ENCODE measurements at places on chromosomes 12 and 14. TPM values are rescaled to one million over a fixed set of nuclear protein-coding genes. Genes with fewer than 3 reads are reported as not detected.

DNA sequence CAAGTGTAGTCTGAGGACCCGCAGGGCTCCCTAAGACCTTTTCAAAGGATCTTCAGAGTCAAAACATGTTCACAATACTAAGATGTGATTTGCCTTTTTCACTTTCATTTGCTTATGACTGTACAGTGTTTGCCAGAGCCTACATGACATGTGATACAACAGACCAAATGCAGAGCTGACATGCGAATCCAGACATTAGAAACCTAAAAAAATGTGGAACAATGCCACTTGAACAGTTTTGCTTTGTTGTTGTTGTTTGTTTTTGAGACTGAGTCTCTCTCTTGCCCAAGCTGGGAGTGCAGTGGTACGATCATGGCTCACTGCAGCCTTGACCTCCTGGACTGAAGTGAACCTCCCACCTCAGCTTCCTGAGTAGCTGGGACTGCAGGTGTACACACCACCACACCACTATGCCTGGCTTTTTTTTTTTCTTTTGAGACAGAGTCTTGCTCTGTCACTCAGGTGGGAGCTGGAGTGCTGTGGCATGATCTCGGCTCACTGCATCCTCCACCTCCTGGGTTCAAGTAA, 5.3 kb upstream of the RAB35 start:
- no peak overlapping the region for H3K4me3 ChIP-seq
- H3K4me1 ChIP-seq = peaks cover 51% of the 10 kb centered on the region
- no peak for DNase-seq
- H3K27ac ChIP-seq = peak overlapping the region; percentile 82
- peaks cover 9% of the 10 kb centered on the region for H3K27me3 ChIP-seq

The ACRBP gene
- total RNA-seq = not detected

- H3K4me1 ChIP-seq = peaks cover 59% of the 10 kb centered on the region
- peaks cover 23% of the 10 kb centered on the region for H3K27me3 ChIP-seq
- H3K36me3 ChIP-seq = peaks cover 68% of the 10 kb centered on the region
- peak overlapping the region; percentile 51 for H3K27ac ChIP-seq
- DNase-seq = no peak
- no peak overlapping the region for H3K4me3 ChIP-seq
Observed at GRCh38 chr14:101055106-101055662, 151.7 kb upstream of the RTL1 start.

The JAG2 gene
- 0.33 TPM for total RNA-seq

The LHX5 gene
- not detected for total RNA-seq

DNA sequence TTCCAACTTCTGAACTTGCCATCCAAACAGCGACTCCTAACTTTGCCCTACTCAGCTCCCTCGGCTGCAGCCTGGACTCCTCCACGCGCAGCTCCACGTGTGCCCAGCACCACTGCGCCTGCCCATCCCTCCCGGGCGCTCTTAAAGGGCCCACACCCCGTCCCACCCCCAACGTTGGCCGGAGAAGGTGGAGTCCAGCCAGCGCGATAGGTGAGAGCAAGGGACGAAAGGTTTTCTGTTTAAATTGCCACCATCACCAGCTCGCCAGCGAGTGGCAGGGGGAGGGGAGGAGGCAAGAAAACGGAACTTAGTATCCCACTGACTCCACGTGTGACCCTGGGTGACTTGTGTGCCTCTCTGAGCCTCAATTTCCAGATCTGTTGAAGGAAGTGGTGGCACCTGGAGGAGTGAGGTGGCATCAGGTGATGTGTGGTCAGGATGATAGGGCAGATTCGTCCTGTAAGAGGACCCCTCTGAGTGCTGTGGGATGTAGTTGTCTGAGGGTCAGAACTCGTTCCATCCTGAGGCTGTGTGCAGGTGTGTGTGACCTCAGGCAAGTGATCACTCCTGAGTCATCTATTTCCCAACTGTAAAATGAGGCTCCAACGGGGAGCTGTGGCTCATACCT, 59.7 kb downstream of the TRPV4 start:
- no peak overlapping the region for H3K4me3 ChIP-seq
- DNase-seq = no peak
- H3K4me1 ChIP-seq = peaks cover 7% of the 10 kb centered on the region
- H3K27me3 ChIP-seq = peaks cover 1% of the 10 kb centered on the region
- H3K27ac ChIP-seq = no peak overlapping the region
- H3K36me3 ChIP-seq = no peaks in the 10 kb centered on the region

- peaks cover 22% of the 10 kb centered on the region for H3K27me3 ChIP-seq
- peak within 1 kb of the TSS; percentile 95 for H3K4me3 ChIP-seq
- H3K4me1 ChIP-seq = peaks cover 80% of the 10 kb centered on the region
- peak; percentile 87 for DNase-seq
- no peaks in the 10 kb centered on the region for H3K36me3 ChIP-seq
- peak within 1 kb of the TSS; percentile 84 for H3K27ac ChIP-seq
Observed at GRCh38 chr14:60648934-60649874, at the start of gene SIX1. Gene SIX1 (minus strand): TSS chr14:60649477. CDS start chr14:60649189, 288 bp downstream.
